Stimulated activated CD8-positive, alpha-beta memory T cell treated with anti-CD3 and anti-CD28 coated beads, Interleukin-2, amount 100 ng/mL, for 1 hour (primary cell): ENCODE measurements at places on chromosomes 7 and 10.
A peak's percentile ranks its signal among the peaks of the same experiment; 100 is the strongest.

- no peak for DNase-seq
Measured at GRCh38 chr7:103637726-103638125, 191.7 kb upstream of the SLC26A5 start.

GRCh38 chr7:4837803-4838625, 23.8 kb downstream of the PAPOLB start:
- DNase-seq, result no peak

DNA sequence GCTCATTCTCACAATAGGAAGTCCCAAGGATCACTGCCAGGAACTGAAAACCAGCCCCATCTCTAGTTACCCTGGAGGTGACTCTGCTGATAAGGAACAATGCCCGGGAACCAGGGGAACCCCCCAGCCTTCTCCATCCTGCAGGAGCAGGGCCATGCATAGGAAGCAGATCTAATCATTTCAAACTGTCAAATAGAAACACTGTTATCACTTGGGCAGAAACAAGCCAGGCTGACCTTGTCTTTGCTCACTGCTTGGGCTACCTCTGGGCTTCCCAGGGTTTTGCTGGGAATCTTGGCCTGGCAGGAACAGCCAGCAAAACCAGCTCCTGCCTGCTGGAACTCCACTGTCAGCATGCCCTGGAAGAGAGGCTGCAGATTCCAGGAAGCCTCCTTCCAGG, 114.1 kb downstream of the RNF216 start:
- no peak for DNase-seq

- no peak for DNase-seq
Measured at GRCh38 chr7:73436031-73436929, 2.7 kb downstream of the FZD9 start.

- no peak for DNase-seq
Measured at GRCh38 chr7:114657279-114657678, 242.7 kb downstream of the FOXP2 start.

DNA sequence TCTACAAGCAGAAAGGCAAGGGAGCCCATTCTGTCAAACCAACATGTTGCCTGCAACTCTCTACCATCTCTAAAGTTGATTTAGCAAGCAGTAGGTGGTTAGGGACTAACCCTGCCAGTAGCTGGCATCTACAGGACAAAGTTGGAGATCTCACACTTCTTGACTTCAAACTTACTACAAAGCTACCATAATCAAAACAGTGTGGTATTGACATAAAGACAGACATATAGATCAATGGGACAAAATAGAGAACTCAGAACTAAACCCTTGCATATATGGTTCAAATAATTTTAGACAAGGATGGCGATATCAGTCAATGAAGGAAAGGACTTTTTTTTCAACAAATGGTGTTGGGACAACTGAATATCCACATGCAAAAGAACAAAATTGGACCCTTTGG, 84.9 kb downstream of the MAP3K8 start:
- no peak for DNase-seq

GRCh38 chr10:29409241-29410054, 120.6 kb downstream of the LYZL1 start:
- peak; percentile 5 for DNase-seq

GRCh38 chr10:115857856-115858255, 415.1 kb downstream of the GFRA1 start:
- DNase-seq, result no peak

- DNase-seq, result no peak
Measured at GRCh38 chr7:111413739-111414138, 148.6 kb downstream of the IMMP2L start.

DNA sequence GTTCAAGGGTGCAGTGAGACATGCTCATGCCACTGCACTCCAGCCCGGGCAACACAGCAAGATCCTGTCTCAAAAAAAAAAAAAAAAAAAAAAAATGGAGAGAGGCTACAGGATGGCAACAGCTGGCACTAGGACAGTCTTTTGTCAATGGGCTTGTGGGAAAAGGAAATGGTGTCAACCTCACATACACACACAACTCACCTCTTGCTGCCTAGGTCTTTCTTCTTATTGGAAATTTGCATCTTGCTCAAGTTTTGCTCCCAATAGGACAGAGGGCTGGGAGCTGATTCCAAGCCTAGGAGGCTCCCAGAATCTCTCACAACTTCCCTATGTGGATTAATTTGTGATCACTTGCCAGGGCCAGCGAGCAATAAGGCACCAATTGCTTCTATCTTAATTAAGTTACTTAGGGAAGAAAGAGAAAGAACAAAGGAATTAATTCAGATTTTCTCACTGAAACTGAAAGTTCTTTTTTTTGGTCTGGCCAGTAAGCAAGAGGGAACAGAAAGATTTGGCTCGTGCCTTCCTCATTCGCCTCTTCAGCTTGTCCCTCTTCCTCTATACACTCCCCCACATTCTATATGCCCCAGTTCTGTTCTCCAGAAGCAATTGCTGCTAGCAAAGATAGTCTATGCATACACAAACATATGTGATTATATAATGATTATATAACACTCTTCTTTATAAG, 33.8 kb downstream of the MAP3K8 start:
- no peak for DNase-seq

- DNase-seq, result no peak
Measured at GRCh38 chr7:13713092-13713491, 276.4 kb downstream of the ETV1 start.

DNA sequence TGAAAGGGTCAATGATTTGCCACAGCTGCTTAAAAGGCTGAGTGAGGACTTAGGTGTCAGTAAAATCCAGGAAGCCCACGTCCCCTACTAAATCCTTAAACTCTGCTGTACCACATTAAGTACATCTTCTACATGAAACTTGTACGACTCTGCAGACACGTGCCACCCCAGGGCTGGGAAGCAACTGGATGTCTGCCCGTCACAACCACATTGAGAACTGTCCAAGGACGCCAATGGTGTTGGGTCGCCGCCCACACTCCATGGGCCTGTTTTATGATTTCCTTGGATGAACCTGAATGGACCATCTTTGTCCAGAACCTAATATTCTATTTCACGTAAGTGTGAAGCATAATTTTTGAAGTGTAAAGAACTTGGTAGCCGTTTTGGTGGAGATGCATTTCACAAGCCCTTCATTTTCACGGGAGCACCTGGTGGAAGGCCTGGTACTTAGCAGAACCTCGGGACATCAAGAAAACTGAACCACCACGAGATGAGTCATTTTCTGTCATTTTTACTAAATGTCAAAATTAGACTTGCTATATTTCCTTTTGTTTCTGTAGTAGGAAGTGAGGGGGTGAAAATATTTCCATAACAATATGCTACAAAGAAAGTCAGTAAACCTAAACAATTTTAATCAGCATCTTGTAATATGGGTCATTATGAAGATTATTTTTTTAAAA, 134.9 kb downstream of the SFMBT2 start:
- DNase-seq, result no peak

DNA sequence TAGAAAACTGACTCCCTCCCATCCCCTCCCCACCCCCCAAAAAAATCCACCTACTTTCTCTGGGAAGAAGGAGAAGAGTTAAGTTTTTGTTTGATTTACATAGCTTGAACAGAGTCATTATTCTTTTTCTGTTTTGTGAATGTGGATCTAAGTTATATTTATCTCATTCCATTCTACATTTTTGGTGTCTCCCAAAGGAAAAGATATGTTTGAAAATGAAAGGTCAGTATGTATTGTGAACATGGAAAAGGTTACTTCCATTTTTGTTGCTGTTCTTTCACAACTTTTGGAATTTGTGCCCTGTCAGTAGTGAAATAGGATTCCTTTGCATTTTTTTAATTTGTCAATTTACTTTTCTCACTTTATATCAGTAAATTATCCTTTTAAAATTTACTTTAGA, 547.9 kb downstream of the SUGCT start:
- DNase-seq, result no peak

- DNase-seq, result no peak
Measured at GRCh38 chr10:59012839-59013238, 163.6 kb upstream of the PHYHIPL start.

- no peak for DNase-seq
Measured at GRCh38 chr7:85023066-85023712, 163.7 kb downstream of the SEMA3D start.

DNA sequence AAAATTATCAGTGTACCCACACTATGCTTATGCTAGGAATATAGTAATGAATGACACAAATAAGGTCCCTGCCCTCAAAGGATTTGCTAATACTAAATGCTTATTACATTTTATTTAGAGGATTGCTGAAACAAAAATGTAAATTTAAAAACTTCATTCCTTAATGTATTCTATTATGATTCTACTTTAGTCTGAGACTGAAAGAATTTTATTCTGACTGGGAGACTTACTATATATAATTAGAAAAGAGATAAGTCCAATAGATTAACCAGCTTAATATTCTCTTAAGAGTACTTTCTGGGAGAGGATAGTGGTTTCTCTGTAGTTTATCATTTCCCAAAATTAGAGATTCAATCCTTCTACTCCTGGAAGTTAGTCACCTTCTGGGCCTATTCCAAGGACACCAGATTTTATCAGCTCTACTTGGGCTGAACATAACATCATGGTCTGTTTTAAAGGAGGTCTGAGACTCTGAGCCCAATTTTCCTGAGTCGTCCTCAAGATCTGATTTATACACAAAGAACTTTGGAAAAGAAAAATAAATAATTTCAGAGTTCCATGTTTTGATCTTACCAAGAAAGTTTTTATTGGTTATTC, 41.1 kb downstream of the ASZ1 start:
- no peak for DNase-seq

GRCh38 chr10:46025406-46025805, 5.0 kb downstream of the NCOA4 start:
- DNase-seq, result no peak

- no peak for DNase-seq
Measured at GRCh38 chr7:68914006-68914405, 684.3 kb upstream of the AUTS2 start.

- no peak for DNase-seq
Measured at GRCh38 chr10:29492774-29493173, 142.0 kb downstream of the SVIL start.

GRCh38 chr10:4283846-4284610, 499.0 kb upstream of the KLF6 start:
- DNase-seq, result no peak

DNA sequence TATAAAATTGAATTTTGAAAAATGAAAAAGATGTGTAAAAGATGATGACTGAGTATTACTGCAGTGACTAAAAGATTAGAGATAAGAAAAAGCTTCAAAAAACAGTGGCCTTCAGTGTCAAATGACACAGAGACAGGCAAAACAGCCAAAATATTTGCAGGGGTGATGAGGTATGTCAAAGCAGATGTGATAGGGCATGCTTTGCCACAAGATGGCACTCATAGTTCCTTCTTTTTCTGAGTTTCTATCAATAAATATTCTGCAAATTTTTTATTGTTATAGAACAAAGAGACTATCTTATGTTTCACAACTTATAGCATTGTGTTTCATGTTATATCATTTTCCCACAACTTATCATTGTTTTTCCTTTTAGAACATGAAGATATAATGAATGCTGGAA, 344.1 kb upstream of the HPS1 start:
- DNase-seq, result no peak

GRCh38 chr7:41487229-41487940, 215.5 kb downstream of the INHBA start:
- DNase-seq, result no peak

- no peak for DNase-seq
Measured at GRCh38 chr10:58518775-58519174, 6.1 kb downstream of the BICC1 start.

- DNase-seq, result no peak
Measured at GRCh38 chr10:92849576-92850090, 1.3 kb downstream of the EXOC6 start.

DNA sequence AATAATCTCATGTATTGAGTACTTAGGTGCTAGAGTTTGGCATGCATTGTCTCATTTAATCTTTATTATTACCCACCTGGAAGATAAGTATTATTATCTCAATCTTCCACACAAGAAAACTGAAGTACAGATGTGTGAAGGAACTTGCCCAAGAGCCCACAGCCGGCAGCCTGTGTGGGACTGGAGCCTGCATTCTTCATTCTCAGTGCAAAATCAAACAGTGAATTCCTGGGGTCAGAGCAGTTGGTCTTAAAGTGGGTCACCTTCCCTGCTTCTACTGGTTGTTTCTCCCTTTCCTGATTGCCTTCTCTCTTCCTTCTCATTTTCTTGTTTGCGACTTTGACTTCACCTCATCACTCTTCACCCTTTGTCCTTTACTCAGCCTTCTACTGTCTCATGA, 144.7 kb upstream of the LYZL1 start:
- no peak for DNase-seq

GRCh38 chr10:98417481-98417959, 2.5 kb upstream of the PYROXD2 start:
- DNase-seq, result no peak

- DNase-seq, result no peak
Measured at GRCh38 chr7:28509251-28510025, 97.1 kb downstream of the CREB5 start.

DNA sequence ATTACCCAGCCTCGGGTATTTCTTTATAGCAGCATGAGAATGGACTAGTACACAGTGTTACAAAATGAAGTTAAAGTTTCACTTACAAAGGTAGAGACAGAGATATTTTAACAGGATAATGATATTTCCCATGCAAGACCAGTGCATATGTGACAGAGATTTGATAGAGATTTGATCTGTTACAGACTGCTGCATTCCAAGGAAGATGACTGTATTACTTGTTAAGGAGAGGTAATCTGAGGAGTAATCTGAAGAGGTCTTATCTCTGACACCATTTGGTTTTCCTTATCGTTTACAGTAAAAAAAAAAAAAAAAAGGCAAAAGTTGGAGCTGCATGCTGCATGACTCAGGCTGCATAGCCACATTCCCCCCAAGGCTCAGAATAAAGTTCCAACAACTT, 289.6 kb downstream of the POM121L12 start:
- no peak for DNase-seq
